ENCODE measurements at places on chromosomes 4 and X.

DNA sequence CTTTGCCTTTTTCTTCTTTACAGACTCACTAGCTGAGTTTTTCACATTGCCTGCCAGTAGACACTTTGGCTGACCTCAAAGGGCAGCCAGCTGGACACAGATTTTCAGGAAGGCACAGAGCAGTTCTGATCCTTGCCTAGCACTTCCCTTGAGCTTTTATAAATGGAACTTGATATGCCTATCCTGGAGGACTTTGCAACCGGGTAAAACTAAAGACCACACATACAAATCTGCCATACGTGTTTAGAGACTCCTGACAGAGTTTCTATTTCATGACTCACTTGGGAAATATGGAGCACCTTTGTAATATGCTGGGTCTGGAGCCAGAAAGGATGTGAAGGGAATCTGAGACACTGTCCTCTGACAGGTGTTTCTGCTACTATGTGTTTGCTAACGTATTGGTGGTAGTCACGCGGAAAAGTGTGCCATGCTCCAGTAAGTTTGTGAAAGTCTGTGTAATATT, 56.7 kb upstream of the RASSF6 start:
- peak; percentile 62 for DNase-seq

DNA sequence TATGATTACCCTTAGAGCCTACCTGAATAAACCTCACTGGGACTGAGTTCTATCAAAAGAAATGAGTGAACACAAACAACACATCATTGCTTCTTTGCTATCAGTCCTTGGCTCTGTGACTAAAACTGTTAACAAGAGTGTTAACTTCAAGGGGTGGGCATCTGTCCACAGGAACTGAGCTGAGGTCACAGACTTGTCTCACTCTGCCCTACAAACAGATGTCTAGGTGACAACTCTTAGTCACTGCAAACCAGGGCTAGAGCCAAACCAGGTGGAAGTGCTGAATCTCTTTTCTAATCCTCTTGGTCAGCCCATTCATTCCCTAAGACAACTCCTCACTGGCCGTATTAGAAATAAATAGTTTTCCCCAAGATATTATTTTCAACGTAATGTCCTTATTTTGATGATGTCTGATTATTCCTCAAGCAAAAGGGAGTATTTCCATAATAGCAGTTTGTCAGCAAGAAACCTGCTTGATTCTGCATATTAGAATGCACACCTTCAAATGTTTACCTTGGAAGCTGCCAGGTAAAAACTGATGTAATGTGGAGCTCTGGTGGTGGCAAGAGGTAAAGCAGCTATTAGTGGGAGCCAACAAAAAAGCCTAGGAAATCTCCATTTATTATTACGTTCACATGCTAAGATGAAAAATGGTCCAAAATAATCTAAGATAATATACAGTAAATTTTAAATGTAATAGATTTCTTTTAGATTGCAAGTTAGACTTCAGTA, 4.0 kb downstream of the COL25A1 start:
- no peak for DNase-seq

- no peak for DNase-seq
Observed at GRCh38 chr4:122163767-122164166, 11.6 kb downstream of the BLTP1 start.

DNA sequence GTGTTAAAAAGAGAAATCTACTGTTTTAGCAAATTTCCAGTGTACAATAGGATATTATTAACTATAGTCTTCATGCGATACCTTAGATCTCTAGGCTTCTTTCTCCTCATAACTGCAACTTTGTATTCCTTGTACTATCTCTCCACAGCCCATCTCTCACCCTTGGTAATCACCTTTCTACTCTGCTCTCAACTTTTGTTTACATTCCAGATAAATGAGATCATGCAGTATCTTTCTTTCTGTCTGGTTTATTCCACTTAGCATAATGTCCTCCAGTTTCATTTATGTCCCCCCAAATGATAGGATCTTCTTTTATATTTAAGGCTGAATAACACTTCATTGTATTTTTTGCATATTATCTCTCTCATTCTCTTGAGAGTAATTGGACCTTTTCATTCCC, 165.5 kb downstream of the HS3ST1 start:
- DNase-seq, result no peak

GRCh38 chr4:37890801-37891259, at the start of gene TBC1D1:
TBC1D1 (plus strand) TSS chr4:37891084; CDS start chr4:37902096, 11,012 bp downstream.
- no peak for DNase-seq

DNA sequence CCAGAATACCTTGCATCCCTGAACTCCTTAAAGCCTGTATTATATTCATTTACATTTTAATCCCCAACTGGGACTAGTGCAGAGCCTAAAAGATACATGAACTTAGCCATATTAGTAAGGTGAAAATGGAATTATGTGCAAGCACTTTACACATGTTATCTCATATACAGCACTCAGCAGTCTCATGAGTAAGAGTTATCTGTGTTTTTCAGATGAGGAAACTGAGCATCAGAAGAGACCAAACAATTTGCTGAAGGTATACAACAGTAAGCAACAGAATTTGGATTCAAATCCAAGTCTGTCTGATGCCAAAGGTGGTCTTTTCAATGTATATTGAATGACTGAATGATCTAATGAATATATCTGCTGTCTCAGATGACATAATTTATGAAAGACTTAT, 12.3 kb downstream of the ATP7A start:
- DNase-seq, result no peak
